Activated CD8-positive, alpha-beta memory T cell treated with anti-CD3 and anti-CD28 coated beads, Interleukin-2, amount 10 ng/mL, durations not matched to agents 7 days and 5 days (primary cell): ENCODE measurements at places on chromosomes 7 and 10. TPM values are rescaled to one million over a fixed set of nuclear protein-coding genes. Genes with fewer than 3 reads are reported as not detected.

GRCh38 chr7:116653204-116653603, 18.8 kb upstream of the MET start:
- no peaks in the 10 kb centered on the region for H3K36me3 ChIP-seq
- DNase-seq = no peak
- H3K27me3 ChIP-seq = peaks cover 13% of the 10 kb centered on the region
- no peak overlapping the region for H3K27ac ChIP-seq
- peaks cover 5% of the 10 kb centered on the region for H3K4me1 ChIP-seq

Gene PSTK
- total RNA-seq = 2.8 TPM

Gene UTF1
- not detected for total RNA-seq

Gene SH2B2
- 1.3 TPM for total RNA-seq

DNA sequence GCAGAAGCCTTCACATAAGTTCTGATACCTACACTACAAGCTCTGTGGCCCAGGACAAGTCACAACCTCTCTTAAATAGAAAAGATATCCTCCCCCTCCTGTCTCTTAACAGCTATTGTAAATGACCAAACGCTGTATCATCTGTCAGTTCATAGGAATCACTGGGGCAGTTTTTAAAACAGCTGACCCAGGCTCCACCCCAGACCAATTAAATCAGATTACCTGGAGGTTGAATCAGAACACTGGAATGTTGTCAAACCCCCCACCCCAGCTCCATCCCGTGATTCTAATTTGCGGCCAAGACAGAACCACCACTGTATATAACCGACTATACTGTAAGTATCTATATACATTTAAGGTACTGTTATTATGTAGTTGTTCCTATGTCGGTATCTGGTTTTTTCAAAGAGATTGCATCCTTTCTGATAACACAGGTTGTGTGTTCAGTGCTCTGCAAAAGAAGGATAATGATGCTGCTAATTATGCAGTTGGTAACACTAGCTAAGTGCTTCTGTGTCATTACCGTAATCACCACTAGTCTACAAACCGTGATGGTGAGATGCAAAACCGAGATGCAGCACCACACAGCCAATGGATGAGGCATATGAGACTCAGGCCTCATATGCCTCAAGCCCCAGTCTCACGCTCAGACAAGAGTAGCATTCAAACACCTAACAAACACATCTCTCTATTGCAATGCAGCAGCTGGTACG, 47.4 kb downstream of the TNS3 start:
- no peak for DNase-seq
- H3K4me3 ChIP-seq = no peak overlapping the region
- H3K27ac ChIP-seq = no peak overlapping the region
- H3K36me3 ChIP-seq = no peaks in the 10 kb centered on the region

GRCh38 chr10:9175200-9175599, 1120.7 kb downstream of the GATA3 start:
- no peak for DNase-seq
- H3K36me3 ChIP-seq = no peaks in the 10 kb centered on the region
- no peak overlapping the region for H3K4me3 ChIP-seq
- H3K4me1 ChIP-seq = peaks cover 7% of the 10 kb centered on the region
- H3K27ac ChIP-seq = no peak overlapping the region

DNA sequence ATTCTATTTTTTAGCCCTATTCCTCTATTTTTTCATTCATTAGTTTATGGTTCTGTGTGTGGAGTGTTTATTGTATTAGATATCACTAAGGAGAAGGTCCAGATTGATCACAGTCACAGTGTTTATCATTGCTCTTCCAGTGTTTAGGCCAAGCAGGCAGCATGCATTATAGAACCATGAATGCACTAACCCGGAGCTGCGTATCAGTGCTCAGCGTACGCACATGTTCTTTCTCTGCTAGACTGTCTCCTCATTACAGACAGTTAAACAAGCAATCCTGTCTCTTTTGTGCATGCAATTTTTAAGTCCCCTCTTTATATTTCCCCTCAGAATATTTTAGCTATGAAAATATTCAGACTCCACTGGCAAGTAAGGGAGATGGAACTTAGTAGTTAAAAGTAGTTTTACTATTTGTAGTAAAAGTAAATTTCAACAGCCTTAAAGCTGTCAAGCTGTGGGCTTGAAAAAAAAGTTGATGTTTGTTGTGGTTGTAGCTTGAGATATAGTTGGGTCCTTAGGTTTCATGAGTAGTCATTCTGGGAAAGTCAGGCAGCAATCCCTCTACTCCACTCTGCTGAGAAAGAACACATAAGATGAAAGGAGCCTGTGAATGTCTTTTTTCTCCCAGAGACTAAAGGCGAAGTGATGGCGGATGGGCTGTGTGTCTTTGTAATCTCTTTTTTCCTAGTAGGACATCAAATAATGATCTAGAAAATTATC, 260.4 kb downstream of the CDK14 start:
- H3K27ac ChIP-seq = no peak overlapping the region
- no peak overlapping the region for H3K4me3 ChIP-seq
- no peaks in the 10 kb centered on the region for H3K27me3 ChIP-seq
- DNase-seq = no peak

Gene CTNNA3
- 0.61 TPM for total RNA-seq

Gene NODAL
- total RNA-seq = not detected

Gene STK31
- not detected for total RNA-seq

Gene OPALIN
- not detected for total RNA-seq

DNA sequence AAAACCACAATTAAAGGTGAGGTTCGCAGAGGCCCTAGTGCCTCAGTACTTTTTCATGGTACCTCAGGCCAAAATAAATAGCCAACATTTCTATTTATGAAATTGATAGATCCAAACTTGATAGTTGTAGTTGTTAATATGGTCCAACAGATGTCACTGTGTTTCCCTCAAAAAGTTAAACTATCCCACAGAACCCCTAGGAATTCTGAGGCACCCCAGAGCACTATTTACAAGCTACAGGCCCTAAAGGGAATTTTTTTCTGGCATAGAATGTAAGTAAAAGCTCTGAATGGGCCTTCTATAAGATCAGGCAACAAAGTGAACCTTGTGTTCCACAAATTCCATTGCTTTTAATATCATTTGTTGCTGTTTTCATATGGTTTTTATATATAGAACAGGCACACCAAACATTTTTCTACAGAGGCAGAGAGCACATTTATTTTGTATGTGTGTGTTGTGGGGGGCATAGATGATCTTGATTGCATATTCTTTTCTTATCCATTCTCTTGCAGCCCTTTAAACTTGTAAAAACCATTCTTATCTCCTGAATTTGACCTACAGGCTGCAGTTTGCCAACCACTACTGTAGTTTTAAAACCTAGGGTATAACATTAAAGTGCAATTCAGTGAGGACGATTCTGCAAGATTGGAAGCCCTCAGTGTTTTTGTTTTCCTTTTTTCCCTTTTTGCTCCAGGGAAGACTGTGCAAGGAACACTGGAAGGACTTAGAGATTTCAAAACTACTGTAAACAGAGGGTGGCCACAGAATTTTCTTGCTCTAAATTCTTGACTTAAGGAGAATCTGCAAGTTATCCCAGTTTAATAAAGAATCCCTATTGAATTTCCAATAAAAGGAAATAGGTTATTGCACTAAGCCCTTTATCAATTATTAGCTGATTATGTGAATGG, 3.5 kb upstream of the ARL4A start:
- no peaks in the 10 kb centered on the region for H3K27me3 ChIP-seq
- no peak overlapping the region for H3K27ac ChIP-seq
- no peak for DNase-seq
- peaks cover 30% of the 10 kb centered on the region for H3K4me1 ChIP-seq

GRCh38 chr10:16242859-16243613, 193.8 kb upstream of the PTER start:
- H3K36me3 ChIP-seq = no peaks in the 10 kb centered on the region
- no peaks in the 10 kb centered on the region for H3K4me1 ChIP-seq
- H3K4me3 ChIP-seq = no peak overlapping the region
- H3K27me3 ChIP-seq = no peaks in the 10 kb centered on the region
